Hematopoietic multipotent progenitor cell treated with erythropoietin and hydrocortisone succinate and interleukin-3 and kit ligand, for 17 days (in vitro differentiated cells): ENCODE measurements at places on chromosomes 11 and 22.

GRCh38 chr22:22410121-22410520 lies 98.4 kb downstream of the ZNF280B start:
- DNase-seq: no peak

DNA sequence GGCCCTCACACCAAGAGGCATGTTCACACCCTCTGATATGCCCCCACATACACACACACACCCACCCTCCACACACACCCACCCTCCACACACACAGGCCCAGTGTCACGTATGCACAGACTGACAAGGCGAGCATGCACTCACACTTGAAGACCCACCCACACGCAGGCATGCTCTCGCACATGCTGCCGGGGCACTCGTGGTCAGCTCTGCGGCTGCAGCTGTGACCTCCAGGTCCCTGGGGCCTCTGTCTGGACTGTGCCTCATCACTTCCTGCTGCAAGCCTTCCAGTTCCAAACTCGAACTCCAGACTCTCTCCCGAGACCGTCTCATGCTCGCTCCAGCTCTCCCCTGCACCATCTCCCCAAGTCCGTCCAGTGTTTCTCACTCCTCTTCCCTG lies 9.5 kb downstream of the DCHS1 start:
- DNase-seq: no peak

DNA sequence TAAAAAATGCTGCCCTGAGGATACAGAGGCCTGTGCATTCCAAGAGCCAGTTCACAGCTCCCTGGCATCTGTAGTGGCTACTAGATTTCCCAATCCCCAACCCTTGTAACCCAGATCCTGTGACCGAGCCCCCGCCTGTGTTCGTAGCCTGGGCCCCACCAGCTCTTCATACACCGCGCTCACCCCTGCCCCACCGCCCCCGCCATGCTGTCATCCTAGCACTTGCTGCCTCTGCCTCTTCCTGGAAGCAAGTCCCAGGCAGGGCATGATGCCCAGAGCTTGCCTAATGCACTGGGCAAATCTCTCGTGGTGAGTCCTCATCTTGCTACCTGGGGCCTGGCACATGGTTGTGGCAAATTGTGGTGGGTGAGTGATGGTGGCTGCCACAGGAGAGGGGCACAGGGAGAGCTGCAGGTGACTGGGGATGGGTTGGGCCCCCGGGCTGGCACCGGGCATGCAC lies 7.1 kb downstream of the MGAT3 start:
- DNase-seq: no peak

- no peak for DNase-seq
Measured at GRCh38 chr11:102368472-102368871, 21.5 kb downstream of the BIRC2 start.

- DNase-seq: no peak
Measured at GRCh38 chr22:27630754-27631153, 170.8 kb downstream of the MN1 start.

- no peak for DNase-seq
Measured at GRCh38 chr11:120067438-120068113, 70.3 kb downstream of the TRIM29 start.

DNA sequence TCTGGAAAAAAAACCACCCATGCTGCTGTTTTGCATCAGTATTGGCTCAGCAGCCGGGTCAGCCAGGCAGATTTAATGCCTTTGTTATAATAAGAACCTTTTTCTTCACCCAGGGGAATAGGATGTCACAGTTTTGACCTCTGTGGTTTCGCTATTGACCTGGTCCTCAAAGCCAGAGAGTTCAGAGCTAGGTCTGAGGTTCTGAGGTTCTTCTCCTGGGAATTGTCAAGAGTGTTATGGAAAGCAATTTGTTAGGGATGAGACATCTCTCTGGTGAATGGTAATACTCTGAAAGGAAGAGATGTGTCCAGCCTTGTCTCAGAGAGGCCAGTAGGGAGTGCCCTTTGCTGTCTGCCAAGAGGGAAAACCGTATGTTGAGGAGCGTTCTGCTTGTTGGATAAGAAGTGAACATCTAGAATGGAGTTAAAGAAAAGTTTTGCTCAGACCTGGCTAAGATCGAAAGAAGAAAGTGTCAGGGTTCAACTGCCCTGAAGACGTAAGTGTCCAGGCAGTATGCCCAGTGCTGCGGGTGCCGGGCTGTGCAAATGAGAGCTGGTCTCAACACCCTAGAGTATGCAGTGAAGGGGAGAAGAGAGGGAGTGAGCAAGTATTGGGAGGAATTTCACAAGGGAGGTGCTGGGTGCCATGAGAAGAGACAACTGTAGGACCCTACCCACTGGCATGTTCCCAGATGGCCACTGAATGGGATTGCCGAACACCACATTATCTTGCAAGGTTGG lies 150.9 kb upstream of the TTC12 start:
- no peak for DNase-seq

DNA sequence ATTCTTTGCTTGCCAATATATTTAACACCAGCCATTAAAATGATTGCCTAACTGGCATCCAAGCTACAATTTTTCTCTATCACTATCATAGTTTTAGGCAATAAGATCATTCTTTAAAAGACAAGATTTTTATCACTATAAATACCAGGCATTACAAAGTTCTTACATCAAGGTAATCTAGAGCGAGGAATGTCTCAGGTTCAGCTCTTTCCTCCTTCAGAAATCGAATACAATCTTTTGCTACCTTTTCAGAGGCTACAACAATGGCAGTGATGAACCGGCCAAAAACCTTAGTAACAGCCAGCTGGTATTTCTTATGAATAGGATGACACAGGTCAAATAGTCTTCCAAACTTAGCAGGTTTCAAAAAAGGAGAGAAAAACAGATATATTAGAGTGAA lies 23.9 kb downstream of the SMC1B start:
- no peak for DNase-seq

DNA sequence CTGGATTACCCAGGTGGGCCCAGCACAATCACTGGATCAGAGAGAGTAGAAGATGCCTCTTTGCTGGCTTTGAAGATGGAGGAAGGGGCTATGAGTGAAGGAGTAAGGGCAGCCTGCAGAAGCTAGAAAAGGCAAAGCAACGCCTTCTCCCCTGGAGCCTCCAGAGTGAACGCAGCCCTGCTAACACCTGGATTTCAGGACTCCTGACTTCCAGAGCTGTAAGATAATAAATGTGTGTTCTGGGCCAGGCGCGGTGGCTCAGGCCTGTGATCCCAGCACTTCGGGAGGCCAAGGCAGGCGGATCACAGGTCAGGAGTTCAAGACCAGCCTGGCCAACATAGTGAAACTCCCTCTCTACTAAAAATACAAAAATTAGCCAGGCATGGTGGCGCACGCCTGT lies 102.4 kb downstream of the MORC2 start:
- no peak for DNase-seq

DNA sequence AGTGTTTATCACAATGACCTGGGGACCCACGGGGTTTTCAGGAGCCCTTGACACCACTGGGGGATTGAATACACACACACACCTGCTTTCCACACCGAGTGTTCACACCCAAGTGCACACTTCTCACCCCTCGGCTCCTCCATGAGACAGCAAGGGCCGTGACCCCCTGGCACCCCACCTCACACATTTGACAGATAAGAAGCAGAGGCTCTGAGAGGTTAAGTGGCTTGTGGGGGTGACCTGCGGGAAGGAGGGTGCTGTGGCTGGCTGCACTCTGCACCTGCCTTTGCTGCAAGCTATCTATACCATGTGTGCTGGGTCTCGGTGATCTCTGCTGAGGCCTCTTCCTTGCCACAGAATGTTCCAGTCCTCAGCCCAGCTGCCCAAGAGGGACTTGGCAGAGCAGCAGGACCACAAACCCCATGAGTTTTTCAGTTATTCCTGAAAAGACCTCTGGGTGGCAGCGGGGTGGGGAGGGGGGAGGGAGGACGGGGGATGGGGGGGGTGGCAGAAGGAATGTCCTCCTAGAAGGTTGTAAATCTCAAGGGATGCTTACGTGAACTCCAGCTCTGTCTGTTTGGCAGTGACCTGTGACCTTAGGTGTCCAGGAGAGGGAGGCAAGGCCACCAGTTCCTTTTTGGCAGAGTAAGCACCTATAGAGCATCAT lies 47.9 kb upstream of the RFPL3 start:
- no peak for DNase-seq

DNA sequence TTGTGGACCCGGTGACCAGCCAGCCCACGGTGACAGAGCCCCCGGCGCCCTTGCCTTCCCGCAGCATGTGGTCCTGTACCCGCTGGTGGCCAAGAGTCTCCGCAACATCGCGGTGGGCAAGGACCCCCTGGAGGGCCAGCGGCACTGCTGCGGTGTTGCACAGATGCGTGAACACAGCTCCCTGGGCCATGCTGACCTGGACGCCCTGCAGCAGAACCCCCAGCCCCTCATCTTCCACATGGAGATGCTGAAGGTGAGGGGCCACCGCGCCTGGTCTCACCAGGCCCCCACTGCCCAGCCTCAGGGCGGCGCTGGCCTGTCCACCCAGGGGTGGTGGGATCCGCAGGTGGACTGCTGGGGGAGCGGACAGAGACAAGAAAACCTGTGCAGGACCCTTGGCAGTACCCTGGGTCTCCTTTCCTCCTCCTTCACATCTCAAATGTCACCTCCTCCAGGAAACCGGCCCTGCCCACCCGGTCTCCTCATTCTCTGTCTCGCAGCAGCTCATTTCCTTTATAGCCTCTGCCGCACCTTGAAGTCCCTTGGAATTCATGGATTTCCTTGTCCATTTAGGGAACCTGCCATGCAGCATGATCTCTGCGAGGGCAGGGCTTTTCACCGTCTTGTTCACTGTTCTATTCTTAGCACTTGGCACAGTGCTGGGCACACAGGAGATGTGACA lies 6.5 kb downstream of the AIP start:
- no peak for DNase-seq

DNA sequence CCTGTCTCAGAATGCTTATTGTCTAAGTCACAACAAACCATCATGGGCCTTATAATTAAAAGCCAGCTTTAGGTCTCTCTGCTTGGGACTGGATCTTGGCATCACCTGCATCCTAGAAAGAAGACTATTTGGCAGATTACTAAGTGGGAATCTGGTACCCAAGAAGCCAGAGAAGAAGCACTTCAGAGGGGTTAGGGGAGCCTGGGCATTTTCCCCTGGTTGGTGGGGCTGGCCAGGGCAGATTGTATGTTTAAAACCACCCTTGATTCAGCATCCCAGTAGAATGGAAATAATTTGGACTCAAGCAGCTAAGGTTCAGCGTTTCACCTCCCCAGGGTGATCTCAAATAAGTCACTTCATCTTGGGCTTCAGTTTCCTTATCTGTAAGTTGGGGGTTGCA lies 193.7 kb downstream of the MIAT start:
- DNase-seq: no peak

DNA sequence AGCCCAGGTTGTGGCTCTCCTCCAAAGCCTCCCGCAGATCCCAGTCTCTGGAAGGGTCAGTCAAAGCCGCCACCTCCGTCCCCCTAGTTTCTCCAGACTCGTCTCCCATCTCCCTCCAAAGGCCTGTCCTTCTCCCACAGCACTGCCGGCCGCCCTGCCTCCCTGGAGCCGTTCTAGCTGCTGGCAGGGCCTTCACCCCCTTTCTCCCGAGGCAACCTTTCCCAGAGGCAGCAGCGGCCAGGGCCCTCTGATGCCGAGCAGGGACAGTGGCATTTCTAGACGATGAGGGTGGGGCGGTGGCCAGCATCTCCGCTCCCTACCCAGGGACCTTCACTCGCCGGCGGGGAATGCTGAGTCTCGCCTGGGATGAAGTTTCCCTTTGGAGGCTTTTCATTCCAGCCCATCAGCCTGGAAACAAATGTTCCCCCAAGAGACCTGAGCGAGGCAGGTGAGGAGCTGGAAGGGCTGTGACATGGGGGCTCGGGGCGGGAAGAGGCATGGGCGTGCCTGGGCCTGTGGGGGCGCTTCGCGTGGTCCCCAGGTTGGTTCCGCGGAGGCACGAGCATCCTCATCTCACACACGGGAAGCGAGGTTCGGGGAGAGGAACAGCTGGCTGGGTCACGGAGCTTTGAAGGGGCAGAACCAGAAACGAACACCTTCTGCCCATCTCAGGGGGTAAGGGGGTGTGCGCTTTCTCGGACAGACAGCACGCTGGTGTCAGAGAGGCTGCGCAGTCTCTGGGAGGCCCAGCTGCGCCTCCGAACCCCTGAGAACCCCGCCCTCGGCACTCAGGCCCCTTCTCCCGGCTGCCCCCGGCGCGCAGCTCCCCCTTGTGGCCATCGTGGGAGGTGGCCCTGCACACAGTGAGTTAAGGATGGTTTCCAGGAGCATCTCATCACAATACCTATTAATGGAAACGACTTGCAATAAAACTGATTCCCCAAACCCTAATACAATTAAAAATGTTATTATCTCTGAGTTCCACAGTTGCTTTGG lies 18.1 kb upstream of the KLHL35 start:
- peak; percentile 61 for DNase-seq

DNA sequence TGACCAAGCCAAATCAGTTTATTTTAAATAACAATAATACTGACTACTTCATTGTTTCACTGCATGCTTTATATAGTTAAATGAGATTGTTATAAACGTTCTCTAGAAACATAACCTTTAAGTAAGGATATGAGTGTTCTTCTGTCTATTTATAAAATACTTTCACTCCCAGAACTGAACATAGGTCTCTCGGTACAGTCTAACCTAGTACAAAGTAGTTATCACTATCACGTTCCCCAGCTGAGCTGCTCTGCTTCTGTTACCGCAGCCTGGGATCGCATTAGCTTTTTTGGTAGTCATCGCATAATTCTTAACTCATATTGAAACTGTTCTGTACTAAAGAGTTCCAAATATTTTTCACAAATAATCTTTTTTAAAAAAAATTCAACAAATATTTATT lies 143.6 kb downstream of the WNT11 start:
- DNase-seq: no peak

DNA sequence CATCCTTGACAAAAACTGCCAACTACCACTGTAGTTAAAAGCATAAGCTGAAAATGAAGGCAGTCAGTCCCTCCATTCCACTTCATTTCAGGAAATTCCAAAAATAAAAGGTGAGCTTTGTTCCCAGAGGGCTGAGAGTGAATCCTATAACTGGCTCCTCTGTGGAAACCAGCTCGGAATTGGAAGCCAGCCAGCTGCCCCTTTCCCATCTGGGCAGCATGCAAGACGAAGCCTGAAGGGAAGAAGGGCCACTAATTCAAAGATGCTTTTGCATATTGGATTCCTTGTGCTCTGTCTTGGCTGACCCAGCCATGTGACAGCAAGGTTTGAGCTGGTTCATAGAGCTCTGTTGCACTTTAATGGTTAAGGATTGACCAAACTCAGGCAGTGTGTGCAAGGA lies 83.4 kb downstream of the ALX4 start:
- no peak for DNase-seq

DNA sequence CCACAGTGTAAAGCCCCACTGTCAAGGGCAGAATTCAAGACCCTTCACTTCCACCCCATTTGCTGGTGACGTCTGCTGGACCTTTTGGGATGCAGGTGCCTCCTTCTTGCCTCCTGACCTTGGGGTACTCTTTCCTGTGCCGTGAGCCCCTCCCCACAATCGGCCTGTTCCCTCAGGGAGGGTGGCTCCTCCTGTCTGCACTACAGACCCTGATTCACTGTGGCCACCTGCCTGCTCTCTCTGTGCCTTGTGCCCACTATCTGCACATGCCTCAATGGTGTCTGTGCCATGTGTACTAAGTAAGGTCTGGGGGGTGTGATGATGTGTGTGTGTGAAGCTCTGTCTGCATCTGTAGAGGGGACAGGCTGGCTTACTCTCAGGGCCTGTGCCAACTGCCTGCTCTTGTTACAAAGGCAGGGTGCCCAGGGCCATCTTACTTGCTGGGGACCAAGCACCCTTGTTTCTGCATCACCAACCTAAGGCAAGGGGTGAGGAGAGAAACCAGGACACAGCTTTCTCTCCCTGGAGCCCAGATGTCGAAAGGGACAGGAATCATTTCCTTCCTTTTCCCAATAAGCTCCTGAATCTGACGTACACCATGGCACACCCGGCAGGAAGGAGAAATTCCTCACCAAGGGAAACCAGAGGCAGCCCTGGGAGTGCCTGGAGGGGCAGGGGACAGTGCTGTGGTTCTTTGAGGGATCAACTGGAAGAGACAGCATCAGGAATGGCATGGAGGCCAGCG lies 3.7 kb downstream of the PPM1F start:
- no peak for DNase-seq
